Astrocyte (in vitro differentiated cells and primary cell): ENCODE measurements at places on chromosomes 1 and 21. TPM values are rescaled to one million over a fixed set of nuclear protein-coding genes. Genes with fewer than 3 reads are reported as not detected.

LCE3D gene
- total RNA-seq, result not detected in 2 replicates

DNA sequence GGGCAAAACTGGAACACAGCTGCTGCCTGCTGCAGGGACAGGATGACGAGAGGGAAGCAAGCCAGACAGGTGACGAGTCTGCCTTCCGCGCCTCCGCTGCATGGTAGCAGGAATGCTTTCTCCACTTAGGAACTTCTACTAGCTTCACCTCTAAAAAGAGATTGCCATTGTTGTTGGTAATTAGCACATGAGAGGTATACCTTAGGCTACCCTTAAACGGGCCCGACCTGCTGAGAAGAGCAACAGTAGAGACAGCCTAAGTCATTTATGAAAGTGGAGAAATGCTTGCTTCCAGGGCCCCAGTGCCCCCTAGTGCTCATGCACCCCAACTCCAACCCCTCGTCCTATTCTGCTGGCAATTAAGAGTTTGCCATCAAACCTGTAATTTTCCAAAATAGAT lies 96.9 kb upstream of the AKT3 start:
- no peak for DNase-seq
- no peaks in the 10 kb centered on the region for H3K27me3 ChIP-seq
- H3K4me1 ChIP-seq, result no peaks in the 10 kb centered on the region
- H3K36me3 ChIP-seq, result no peaks in the 10 kb centered on the region
- no peak overlapping the region for H3K27ac ChIP-seq
- H3K4me3 ChIP-seq, result no peak overlapping the region

APCS gene
- total RNA-seq, result not detected in 2 replicates

CNR2 gene
- total RNA-seq, result not detected in 2 replicates

DNA sequence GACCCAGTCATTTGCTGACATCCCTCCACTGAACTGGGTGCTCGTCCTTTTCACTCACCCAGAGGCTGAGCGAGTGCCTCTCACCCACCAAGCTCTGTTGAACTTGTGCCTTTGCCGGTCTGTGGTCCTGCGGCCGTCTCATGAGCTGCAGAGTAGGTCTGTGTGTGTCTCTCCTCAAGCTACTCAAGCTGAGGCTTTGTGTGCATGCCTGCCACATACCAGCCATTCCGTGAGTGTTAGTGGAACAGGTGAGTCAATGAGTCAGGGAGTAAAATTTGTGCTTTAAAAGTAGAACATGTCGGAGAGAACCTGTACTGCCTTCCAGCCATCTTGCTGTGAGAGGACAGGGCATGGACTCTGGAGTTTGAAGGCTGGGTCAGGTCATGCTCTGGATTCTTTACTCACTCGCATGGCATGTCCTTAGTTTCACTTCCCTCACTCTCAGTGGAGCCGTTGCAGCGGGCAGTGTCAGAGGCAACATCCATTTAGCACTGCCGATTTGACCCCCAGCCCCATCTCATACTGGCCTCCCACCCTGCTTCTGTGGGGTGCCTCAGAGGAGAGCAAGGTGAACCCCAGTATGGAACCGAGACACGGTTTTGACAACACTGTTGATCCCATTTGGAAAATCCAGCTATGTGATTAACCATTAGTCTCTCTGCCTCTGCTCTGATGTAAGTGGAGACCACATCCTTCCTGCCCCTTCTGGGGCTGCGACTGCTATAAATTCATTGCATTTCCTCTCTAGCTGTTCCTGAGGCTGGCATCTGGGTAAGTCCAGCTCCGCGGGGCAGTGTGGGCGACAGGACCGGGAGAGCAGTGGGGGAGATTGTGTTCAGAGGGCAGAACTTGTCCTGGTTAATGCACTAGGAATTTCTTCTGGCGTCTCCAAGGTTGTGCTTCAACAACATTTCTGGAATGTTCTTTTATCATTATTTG lies at the start of gene NLRP3:
TSS of gene NLRP3 (plus strand) at position 751 of the 939 bp plus-strand sequence. CDS start 2,628 bp downstream, outside the sequence.
- H3K4me3 ChIP-seq, result no peak within 1 kb of the TSS
- DNase-seq, result no peak
- H3K27ac ChIP-seq, result no peak within 1 kb of the TSS
- no peaks in the 10 kb centered on the region for H3K36me3 ChIP-seq
- H3K27me3 ChIP-seq, result no peaks in the 10 kb centered on the region

VWA1 gene
- total RNA-seq, result 60.4 and 81.2 TPM in 2 replicates

SELENON gene
- total RNA-seq, result 64.1 and 67.0 TPM in 2 replicates

TMEM81 gene
- 4.8 and 4.9 TPM in 2 replicates for total RNA-seq

GRCh38 chr1:106995970-106996369 lies 60.5 kb upstream of the PRMT6 start:
- no peak overlapping the region for H3K4me3 ChIP-seq
- H3K36me3 ChIP-seq, result no peaks in the 10 kb centered on the region
- H3K27me3 ChIP-seq, result no peaks in the 10 kb centered on the region
- no peak overlapping the region for H3K27ac ChIP-seq

GRCh38 chr1:45543581-45544417 lies 6.8 kb upstream of the AKR1A1 start:
- H3K36me3 ChIP-seq, result no peaks in the 10 kb centered on the region
- no peak overlapping the region for H3K4me3 ChIP-seq
- H3K27me3 ChIP-seq, result no peaks in the 10 kb centered on the region
- H3K4me1 ChIP-seq, result no peaks in the 10 kb centered on the region
- no peak for DNase-seq

GRCh38 chr1:232344791-232345399 lies 285.0 kb downstream of the SIPA1L2 start:
- no peak overlapping the region for H3K4me3 ChIP-seq
- no peaks in the 10 kb centered on the region for H3K36me3 ChIP-seq
- peak; percentile 46 for DNase-seq
- H3K27me3 ChIP-seq, result no peaks in the 10 kb centered on the region
- no peaks in the 10 kb centered on the region for H3K4me1 ChIP-seq
- H3K27ac ChIP-seq, result no peak overlapping the region

DNA sequence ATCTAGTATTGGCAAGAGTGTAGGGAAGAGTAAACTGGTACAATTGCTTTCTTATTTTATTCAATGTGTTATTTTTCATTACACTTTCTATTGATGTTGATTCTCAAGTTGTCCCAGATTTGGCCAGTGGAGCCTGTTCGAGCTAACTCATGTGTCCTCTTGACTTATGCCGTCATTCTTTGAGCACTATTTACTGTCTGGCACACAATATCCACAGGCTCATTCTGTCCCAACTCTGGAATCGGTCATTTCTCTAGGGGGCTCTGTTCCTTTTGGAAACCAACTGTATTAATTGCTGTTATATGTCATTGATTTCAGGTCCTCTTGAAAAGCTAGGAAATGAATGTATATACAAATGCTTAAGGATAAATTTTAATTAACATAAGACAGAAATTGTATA lies 22.4 kb upstream of the SFPQ start:
- H3K27ac ChIP-seq, result no peak overlapping the region
- DNase-seq, result no peak
- no peaks in the 10 kb centered on the region for H3K4me1 ChIP-seq

ITLN2 gene
- not detected in 2 replicates for total RNA-seq

- H3K4me3 ChIP-seq, result no peak overlapping the region
- H3K27me3 ChIP-seq, result no peaks in the 10 kb centered on the region
- no peak for DNase-seq
- H3K4me1 ChIP-seq, result no peaks in the 10 kb centered on the region
These were observed 12.1 kb upstream of the NDC1 start for GRCh38 chr1:53850082-53850673.

DNA sequence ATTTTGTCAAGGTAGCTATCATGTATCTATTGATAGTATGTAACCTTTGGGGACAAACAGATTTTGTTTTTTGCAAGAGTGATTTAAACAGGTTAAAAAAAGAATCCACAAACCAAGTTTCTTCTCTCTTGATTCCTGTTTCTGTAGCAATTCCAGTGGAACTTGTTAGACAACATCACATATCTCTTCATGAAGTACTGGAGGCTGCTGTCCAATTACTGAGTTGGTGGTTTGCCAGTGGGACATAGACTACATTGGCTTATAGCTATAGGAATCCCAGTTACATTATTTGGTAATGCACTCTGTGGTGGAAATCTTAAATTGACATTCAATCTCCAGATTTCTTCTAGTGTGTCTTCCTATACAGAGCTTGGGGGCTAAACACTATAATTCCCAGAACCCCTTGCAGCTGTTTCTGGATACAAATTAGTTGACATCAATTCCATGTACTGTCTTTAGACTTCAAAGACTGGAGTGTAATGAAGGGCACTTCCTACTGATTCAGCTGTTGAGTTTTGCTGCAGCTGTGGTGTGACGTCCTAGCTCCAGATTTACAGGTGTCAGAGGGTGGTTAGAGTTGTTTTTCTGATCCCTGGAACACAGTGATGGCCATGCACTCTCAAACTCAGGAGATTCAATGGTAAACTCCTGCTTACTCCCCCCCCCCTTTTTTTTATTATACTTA lies 29.4 kb upstream of the GCLM start:
- H3K27ac ChIP-seq, result no peak overlapping the region
- H3K4me3 ChIP-seq, result no peak overlapping the region
- H3K4me1 ChIP-seq, result no peaks in the 10 kb centered on the region

- no peak overlapping the region for H3K27ac ChIP-seq
- no peak overlapping the region for H3K4me3 ChIP-seq
- DNase-seq, result no peak
- H3K4me1 ChIP-seq, result peaks cover 5% of the 10 kb centered on the region
- peaks cover 8% of the 10 kb centered on the region for H3K36me3 ChIP-seq
These were observed 41.7 kb upstream of the PTCH2 start for GRCh38 chr1:44884746-44885145.

SETDB1 gene
- 28.4 and 30.0 TPM in 2 replicates for total RNA-seq

IFI44 gene
- total RNA-seq, result 144 and 176 TPM in 2 replicates

DNA sequence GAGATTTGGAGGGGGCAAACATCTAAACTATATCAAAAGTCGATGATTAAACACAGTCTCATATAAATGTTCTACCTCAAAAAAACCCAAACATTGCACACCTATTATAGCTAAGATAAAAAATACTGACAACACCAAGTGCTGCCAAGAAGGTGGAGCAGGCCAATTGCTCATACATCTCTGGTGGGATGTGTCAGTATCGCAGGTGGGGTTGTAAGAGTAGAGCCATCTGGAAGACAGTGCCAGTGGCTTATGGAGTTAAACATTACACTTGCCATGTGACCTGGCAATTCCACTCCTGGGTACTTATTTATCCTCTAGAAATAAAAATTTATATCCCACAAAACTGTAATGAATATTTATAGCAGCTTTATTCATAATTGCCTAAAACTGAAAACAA lies 213.4 kb downstream of the DISC1 start:
- H3K4me1 ChIP-seq, result no peaks in the 10 kb centered on the region
- H3K27ac ChIP-seq, result no peak overlapping the region
- no peak for DNase-seq
- H3K27me3 ChIP-seq, result no peaks in the 10 kb centered on the region
- no peak overlapping the region for H3K4me3 ChIP-seq
- no peaks in the 10 kb centered on the region for H3K36me3 ChIP-seq

APOBEC4 gene
- not detected in 2 replicates for total RNA-seq

DNA sequence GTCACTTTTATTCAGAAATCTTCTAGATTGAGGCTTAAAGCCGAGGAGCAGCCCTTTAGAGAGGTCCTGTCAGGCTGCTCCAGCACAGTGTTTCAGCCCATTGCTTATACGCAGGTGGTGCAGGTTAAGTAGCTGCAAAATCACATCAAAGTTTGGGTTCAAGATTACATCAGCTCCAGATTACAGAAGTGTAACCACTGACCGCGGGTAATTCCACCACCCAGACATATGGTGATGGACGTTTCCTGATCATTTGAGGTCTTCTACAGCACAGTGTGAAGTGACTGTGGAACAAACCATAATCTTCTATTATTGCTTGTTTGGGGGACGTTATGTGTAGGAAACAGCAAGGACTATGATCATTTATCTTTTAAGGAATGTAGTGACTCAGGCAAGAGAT lies 11.8 kb downstream of the C1orf115 start:
- H3K27ac ChIP-seq, result no peak overlapping the region
- DNase-seq, result no peak
- H3K27me3 ChIP-seq, result no peaks in the 10 kb centered on the region
- H3K36me3 ChIP-seq, result no peaks in the 10 kb centered on the region

DNA sequence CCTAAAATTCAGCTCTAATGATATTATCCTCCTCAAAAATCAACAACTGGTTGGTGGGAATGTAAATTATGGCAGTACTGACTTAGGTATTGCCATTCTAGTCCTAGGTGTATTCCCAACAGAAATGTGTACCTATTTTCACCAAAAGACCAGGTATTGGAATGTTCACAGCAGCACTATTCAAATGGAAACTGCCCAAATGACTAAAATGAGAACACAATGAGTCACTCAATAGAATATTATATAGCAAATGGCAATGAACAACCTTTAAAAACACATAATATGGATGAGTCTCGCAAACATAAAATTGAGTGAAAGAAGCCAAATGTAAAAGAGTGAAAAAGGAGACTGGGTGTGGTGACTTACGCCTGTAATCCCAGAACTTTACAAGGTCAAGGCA lies 44.9 kb downstream of the GADD45A start:
- peaks cover 16% of the 10 kb centered on the region for H3K36me3 ChIP-seq
- H3K27ac ChIP-seq, result no peak overlapping the region
- peaks cover 26% of the 10 kb centered on the region for H3K4me1 ChIP-seq
- DNase-seq, result no peak
- no peak overlapping the region for H3K4me3 ChIP-seq
- no peaks in the 10 kb centered on the region for H3K27me3 ChIP-seq

GRCh38 chr1:205111354-205111753 lies 10.4 kb downstream of the RBBP5 start:
- DNase-seq, result no peak
- H3K4me1 ChIP-seq, result no peaks in the 10 kb centered on the region
- H3K27me3 ChIP-seq, result no peaks in the 10 kb centered on the region
- H3K36me3 ChIP-seq, result peaks cover 17% of the 10 kb centered on the region

GRCh38 chr1:203536980-203537455 lies 43.1 kb downstream of the OPTC start:
- H3K27me3 ChIP-seq, result no peaks in the 10 kb centered on the region
- no peak overlapping the region for H3K27ac ChIP-seq
- H3K4me1 ChIP-seq, result peaks cover 19% of the 10 kb centered on the region
- peak; percentile 76 for DNase-seq

DNA sequence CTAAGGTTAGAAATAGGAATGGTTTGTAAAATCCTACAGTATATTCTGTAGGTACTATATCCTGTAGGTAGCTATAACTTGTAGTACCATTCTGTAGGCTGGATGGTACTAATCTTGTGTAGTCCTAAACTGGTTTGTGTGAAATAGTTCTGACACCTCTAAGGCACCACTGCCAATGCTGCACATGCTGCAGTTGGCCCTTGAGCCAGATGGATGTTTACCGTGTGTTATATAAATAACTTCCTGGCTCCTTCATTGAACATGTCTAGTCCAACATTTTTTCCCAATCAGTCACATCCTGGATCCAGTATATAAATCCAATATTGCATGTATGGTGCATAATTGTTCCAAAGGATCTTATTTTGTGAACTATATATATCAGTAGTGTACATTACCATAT lies 89.5 kb upstream of the GNG4 start:
- H3K36me3 ChIP-seq, result no peaks in the 10 kb centered on the region
- peak; percentile 53 for DNase-seq
- H3K27me3 ChIP-seq, result no peaks in the 10 kb centered on the region
- H3K27ac ChIP-seq, result no peak overlapping the region
- no peak overlapping the region for H3K4me3 ChIP-seq

- peak; percentile 26 for DNase-seq
- no peaks in the 10 kb centered on the region for H3K4me1 ChIP-seq
- no peak overlapping the region for H3K27ac ChIP-seq
- no peaks in the 10 kb centered on the region for H3K36me3 ChIP-seq
- H3K4me3 ChIP-seq, result no peak overlapping the region
These were observed 82.4 kb upstream of the MAGI3 start for GRCh38 chr1:113307771-113308445.
